ENCODE measurements at places on chromosomes 7 and 10.

DNA sequence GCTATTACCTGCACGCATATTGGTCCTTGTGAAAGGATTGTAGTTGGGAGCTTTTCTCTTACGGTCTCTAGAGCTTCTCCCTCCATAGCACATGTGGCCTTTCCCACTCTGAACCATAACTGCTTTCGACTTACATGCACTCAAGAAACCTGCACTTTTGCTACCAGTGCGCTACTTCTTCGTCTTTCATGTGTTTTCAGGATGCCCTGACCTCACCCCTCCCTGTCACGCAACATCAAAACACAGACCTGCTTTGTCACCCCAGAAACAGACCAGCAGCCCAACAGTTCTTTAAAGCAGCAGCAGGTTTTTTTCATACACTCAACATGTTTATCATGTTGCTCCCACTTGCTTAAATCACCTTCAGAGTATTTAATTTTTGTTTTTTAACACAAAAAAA is 243.5 kb upstream of the TCF7L2 start:
- DNase-seq: no peak

DNA sequence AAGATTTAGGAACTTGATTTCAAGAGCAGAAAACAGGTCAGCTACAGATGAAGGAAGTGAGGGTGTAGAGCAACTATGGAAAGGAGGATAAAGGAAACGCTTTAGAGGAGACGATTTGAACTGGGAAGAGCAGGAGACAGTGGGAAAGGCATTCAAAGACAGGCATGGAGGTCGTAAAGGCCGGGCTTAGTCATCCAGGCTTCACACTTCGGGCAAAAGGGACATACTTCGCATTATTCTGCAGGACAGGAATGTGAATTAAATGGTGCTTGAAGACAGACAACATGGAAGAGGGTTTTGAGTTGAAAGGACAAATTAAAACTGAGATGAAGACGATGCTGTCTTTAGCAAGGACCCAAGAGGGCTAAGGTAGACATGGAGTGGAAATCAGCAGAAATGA is 8.1 kb downstream of the FAM171A1 start:
- no peak for DNase-seq

DNA sequence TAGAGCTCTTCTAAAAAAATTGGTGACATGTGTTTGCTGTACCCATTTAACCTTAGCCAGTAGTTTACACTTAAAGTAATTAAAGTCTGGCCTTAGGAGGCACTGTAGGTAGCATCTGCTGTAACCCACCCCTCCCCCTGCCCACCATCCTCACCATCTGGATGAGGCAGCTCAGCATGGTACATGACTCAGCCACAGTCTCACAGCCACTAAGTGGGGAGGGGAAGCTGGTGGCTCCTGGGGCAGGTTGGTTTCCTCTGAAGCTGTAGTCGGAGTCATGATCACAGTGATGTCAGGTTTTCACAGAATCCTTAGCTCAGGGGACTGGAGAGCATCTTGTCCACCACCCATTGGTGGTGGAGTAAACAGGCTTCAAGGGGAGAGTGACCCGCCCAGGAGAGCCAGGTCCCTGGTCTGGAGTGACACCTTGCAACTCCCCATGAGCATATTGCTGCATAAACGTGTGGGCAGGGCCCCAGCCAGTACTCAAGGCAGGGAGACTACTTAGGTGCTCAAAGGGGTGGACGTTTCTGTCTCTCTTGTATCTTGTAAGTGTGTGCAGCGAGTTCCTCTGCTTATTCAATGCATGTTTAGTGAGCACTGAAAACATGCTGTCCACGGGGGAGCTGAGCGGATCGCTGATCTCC is 125.9 kb downstream of the GRK5 start:
- peak; percentile 68 for DNase-seq

GRCh38 chr7:91264924-91265681 is 870 bp downstream of the FZD1 start:
- DNase-seq: no peak

DNA sequence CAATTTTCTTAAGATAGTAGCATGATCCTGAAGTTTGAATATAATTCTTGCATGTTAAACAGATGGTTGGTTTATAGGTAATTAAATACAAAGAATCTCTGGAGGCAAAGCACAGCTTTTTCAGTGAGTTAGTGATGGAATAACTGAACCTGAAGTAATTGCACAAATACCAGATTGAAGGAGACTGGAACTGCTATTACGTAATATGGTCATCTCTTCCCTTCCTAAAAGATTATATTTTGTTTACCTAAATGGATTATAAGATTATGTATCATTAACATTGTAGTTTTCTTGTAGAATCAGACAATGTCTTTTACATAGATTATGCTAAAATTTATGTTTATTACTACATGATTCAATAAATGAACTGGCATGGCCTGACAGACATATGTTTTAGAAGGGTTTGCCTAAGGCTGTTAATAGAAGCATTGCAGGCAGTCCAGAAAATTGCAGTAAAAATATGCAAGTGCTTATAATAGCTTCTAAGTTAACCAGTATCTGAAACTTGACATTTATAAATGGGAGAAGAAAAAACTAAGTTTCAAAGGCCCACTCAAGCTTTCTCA is 35.8 kb upstream of the GPR37 start:
- DNase-seq: no peak

GRCh38 chr10:90588222-90588621 is 269.6 kb downstream of the HTR7 start:
- no peak for DNase-seq

- no peak for DNase-seq
Measured at GRCh38 chr10:96491303-96491702, 22.4 kb downstream of the TLL2 start.

- no peak for DNase-seq
Measured at GRCh38 chr7:7495171-7495570, 40.5 kb downstream of the COL28A1 start.

DNA sequence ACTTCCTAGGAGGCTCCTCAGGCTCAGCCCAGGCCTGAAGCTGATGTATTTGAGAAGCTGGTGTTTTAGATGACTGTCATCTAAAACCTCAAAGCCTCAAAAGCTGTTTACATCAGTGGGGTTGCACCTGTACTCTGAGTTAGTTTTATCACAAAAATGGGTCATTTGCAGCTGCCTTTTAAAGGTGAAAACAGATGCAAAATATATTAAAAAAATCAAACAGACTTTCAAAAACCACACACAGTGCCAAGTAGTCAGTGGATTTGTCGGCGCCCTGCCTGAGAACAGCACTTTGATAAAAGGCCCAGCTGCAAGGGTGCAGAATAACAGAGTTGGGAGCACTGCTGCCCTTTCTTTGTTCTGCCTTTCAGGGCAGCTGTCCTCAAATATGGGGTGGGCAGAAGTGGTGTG is 103.0 kb downstream of the VOPP1 start:
- DNase-seq: no peak

- no peak for DNase-seq
Measured at GRCh38 chr10:44105696-44106095, 279.2 kb downstream of the CXCL12 start.

DNA sequence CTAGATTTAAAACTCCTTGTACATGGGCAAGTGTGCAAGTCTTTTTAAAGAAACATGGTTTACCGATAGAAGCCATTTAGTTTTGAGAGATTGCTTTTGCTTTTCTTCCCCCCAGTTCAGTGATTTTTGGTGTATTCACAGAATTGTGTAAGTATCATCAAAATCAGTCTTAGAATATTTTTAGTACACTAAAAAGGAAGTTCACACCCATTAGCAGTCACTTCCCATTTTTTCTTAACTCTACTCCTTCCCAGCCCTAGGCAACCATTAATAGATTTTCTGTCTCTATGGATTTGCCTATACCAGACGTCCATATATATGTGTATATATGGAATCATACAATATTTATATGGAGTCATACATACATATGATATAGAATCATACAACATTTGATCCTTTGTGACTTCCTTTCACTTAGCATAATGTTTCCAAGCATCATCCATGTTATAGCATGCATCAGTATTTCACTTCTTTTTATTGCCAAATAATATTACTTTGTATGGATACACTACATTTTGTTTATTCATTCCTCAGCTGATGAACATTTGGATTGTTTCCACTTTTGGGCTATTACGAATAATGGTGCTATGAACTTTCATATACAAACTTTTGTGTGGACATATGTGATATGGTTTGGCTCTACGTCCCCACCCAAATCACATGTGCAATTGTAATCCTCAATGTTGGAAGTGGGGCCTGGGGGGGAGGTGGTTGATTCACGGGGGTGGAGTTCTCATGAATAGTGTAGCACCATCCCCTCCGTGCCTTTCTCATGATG is 16.5 kb upstream of the ARL4A start:
- DNase-seq: no peak

GRCh38 chr10:101879456-101880231 is 36.0 kb upstream of the KCNIP2 start:
- no peak for DNase-seq

- no peak for DNase-seq
Measured at GRCh38 chr10:95601116-95601719, 40.0 kb upstream of the SORBS1 start.

- DNase-seq: no peak
Measured at GRCh38 chr7:20562461-20562860, 53.0 kb upstream of the ABCB5 start.

DNA sequence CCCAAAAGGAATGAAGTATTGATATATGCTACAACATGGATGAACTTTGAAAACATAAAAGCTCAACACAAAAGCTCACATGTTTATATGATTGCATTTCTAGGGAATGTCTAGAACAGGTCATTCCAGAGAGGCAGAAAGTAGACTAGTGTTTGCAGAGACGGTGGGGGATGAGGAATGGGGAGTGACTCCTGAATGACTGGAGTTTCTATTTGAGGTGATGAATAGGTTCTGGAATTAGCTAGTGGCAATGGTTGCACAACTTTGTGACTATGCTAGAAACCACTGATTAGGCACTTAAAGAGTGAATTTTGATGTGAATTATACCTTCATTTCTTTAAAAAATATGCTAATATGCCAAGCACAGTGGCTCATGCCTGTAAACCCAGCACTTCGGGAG is 6.9 kb downstream of the KPNA7 start:
- DNase-seq: no peak

- no peak for DNase-seq
Measured at GRCh38 chr10:101091546-101092290, 29.9 kb downstream of the KAZALD1 start.

DNA sequence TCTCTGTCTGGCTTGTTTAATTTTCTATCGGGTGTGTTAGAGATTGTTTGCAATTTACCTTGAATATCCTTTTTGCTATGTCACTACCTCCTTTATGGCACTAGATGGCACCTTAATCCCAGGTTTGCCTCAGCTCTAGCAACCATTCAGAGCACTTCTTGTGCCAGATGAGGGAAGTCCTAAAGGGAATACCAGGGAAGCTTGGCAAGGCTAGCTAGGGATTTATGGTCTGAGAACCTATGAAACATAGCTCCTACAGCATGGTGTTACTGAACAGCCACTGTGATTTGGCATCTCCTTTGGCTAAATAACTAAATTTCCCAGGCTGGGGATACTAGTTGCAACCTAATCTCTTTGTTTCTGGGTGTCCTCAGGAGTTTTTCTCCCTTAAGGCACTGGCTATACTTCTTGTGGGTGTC is 69.0 kb upstream of the VOPP1 start:
- DNase-seq: no peak

DNA sequence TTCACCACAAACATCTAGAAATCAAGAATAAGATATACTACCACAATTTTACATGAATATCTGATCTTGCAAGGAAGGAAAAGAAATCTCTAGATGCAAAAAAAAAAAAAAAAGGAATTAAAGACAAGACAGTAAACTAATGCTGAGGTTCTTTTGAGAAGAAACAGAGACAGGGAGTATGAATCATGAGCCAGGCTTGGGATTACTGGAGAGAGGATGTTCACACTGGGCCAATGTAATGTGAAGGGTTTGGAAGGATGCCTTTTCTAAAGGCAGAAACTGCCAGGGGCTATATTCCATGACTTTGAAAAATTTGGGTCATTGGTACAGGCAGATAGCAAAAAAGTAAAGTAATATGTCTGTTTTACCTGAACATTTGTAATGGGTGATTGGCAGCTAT is 573.0 kb upstream of the IGFBP3 start:
- DNase-seq: no peak

- no peak for DNase-seq
Measured at GRCh38 chr10:111319866-111320265, 243.0 kb downstream of the ADRA2A start.

DNA sequence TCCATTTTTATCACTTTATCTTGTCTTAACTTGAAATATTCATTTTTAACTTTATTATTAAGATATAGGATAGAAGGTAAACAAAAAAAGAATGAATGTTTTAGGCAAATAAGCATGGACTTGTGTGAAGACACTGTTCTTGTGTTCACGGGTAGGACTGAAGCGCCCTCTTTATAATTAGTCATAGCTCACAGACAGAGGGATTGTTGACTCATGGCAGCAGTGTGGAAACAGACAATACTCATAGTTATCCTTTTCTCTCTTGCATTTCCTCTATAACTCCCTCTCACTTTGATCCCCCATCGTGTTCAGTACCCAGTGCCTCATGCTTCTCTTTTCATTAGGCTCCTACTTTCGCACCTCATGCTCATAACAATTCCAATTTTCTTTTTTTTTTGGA is 731.8 kb downstream of the PHTF2 start:
- DNase-seq: no peak

DNA sequence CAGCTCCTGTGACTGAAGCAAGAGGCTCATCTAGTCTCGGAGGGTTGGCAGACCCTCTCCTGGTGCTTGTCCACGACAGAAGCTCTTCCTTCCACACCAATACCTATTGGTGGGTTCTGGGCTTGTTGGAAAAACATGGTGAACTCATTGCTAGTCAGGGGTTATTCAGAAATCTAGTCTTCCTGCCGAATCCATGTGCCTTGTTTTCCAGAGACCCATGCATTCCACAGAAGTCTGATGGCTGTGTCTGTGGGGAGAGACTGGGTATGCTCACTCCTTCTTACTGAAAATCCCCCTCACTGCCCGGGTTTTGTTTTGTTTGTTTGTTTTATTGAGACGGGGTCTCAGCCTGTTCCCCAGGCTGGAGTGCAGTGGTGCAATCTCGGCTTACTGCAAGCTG is 138.3 kb downstream of the DNAJB6 start:
- no peak for DNase-seq

DNA sequence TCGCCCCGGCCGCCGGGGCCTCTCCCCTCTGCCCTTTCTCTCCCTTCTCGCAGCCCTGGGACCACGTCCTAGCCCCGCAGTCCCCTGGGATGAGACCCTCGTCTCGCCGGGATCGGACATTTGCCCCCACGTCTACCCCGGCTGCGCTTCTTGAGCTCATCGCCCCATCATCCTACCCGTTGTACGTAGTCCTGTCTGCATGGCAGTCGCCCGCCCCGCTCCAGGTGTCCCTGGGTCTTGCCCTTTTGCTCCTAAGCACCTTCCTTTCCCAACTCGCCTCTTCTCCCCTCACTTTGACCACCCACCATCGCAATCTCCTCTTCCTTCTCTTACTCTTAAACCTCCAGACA is 582 bp downstream of the TPST1 start:
- no peak for DNase-seq

- DNase-seq: no peak
Measured at GRCh38 chr7:84043661-84044191, 150.9 kb downstream of the SEMA3A start.

Measured in stimulated activated CD8-positive, alpha-beta memory T cell treated with anti-CD3 and anti-CD28 coated beads, Interleukin-4, amount 100 ng/mL, for 4 hours (primary cell).